Activated naive CD4-positive, alpha-beta T cell treated with anti-CD3 and anti-CD28 coated beads for 36 hours (primary cell): ENCODE measurements at places on chromosomes 1 and 21. TPM values are rescaled to one million over a fixed set of nuclear protein-coding genes. Genes with fewer than 3 reads are reported as not detected.

DNA sequence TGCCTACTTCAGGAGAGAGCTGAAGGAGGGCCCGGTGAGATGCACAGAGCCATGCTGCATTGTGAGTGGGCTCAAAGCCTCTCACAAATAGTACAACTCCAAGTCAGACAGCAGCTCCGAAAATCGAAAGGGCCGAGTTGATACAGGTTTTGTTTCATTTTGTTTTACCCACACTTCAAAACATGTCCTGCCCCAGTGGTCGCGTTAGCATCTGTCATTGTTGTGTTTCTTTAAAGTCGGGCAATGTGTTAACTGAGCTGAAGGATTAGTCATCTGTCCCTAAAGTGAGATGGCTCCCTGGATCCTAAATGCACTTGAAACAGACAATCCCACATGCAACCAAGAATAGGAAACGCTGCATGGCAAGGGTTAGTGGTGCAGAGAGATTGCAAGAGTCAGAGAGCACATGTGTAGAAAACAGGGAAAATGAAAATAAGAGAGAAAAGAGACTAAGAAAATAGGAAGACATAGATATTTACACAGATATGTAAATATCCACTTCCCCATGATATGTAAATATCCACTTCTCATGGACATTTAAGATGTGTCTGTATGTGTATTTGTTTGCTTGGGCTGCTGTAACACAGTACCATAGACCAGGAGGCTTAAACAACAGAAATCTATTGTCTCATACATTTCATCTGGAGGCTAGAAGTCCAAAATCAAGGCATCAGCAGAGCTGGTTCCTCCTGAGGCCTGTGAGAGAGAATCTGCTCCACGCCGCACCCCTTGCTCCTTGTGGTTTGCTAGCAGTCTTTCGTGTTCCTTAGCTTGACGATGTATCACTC lies 131.4 kb upstream of the RAB4A start:
- H3K27me3 ChIP-seq, result no peaks in the 10 kb centered on the region
- H3K4me3 ChIP-seq, result no peak overlapping the region
- peak; percentile 57 for DNase-seq
- H3K36me3 ChIP-seq, result peaks cover 5% of the 10 kb centered on the region
- peaks cover 46% of the 10 kb centered on the region for H3K4me1 ChIP-seq

GRCh38 chr1:175755516-175756070 lies 12.2 kb upstream of the TNR start:
- no peaks in the 10 kb centered on the region for H3K4me1 ChIP-seq
- H3K36me3 ChIP-seq, result no peaks in the 10 kb centered on the region
- no peak overlapping the region for H3K4me3 ChIP-seq
- DNase-seq, result no peak
- H3K27me3 ChIP-seq, result peaks cover 7% of the 10 kb centered on the region

The COL9A2 gene
- total RNA-seq, result 6.2 TPM

DNA sequence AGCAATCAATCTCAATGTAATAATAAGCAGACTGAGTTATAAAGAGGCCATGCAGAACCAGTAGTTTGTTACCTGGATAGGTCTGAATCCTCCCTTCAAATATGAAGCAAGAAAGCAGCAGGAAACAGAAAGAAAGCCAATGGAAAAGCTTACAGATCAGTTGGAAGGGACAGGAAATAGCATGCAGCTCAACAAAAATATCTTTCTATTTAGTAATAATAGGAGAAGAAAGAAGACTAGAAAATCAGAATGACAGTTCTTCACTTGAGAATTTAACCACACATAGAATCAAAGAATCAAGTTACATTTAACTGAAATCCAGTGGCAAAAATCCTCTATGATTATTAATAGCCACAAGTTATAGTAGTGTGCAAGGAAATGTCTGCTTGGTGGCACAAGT lies 194.4 kb downstream of the EIF4G3 start:
- no peaks in the 10 kb centered on the region for H3K27me3 ChIP-seq
- H3K4me3 ChIP-seq, result no peak overlapping the region
- peaks cover 7% of the 10 kb centered on the region for H3K36me3 ChIP-seq
- H3K27ac ChIP-seq, result no peak overlapping the region
- H3K4me1 ChIP-seq, result no peaks in the 10 kb centered on the region

- DNase-seq, result peak; percentile 41
- H3K27me3 ChIP-seq, result peaks cover 6% of the 10 kb centered on the region
- H3K36me3 ChIP-seq, result no peaks in the 10 kb centered on the region
- no peak overlapping the region for H3K4me3 ChIP-seq
These were observed 14.4 kb downstream of the FRRS1 start for GRCh38 chr1:99751877-99752504.

- peaks cover 16% of the 10 kb centered on the region for H3K4me1 ChIP-seq
- H3K4me3 ChIP-seq, result no peak overlapping the region
- H3K36me3 ChIP-seq, result no peaks in the 10 kb centered on the region
- DNase-seq, result peak; percentile 28
- peaks cover 7% of the 10 kb centered on the region for H3K27me3 ChIP-seq
These were observed 13.7 kb downstream of the RHEX start for GRCh38 chr1:206066479-206067171.

DNA sequence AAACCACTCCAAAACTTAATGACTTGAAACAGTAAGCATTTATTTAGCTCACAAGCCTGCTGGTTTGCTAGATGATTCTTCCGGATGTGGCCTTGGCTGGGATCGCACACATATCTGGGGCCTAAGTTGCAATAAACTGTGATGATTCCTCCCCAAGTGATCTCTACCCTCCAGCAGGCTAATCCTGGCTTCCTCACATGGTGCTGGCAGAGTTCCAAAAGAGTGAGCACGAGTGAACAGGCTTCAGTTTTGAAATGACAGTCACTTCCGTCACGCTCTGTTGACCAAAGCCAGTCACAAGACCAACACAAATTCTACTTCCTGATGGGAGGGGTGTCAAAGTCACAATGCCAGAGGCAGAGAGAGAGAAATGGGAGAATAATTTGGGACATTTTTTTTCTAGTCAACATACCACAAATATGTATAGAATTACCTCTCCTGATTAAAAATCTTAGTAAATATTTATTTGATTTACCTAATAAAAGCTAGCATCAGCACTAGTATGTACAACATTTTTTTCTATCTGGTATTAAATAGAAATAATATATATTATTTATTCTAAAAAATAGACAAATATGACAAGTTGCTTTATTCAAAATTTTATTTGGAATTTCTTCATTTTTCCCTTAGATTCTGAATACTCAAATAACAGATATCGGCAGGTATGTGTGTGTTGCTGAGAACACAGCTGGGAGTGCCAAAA lies 292.7 kb downstream of the TPR start:
- H3K36me3 ChIP-seq, result no peaks in the 10 kb centered on the region
- no peaks in the 10 kb centered on the region for H3K4me1 ChIP-seq
- H3K27ac ChIP-seq, result no peak overlapping the region
- peak; percentile 28 for DNase-seq

The GBP3 gene
- 1.8 TPM for total RNA-seq

- H3K27me3 ChIP-seq, result no peaks in the 10 kb centered on the region
- DNase-seq, result no peak
- peak overlapping the region; percentile 83 for H3K27ac ChIP-seq
These were observed 1.5 kb downstream of the GALNT2 start for GRCh38 chr1:230068621-230068873.

The SPRR2A gene
- total RNA-seq, result not detected

- H3K27me3 ChIP-seq, result no peaks in the 10 kb centered on the region
- H3K4me3 ChIP-seq, result no peak overlapping the region
- no peak overlapping the region for H3K27ac ChIP-seq
- no peak for DNase-seq
These were observed 151.3 kb upstream of the COL6A1 start for GRCh38 chr21:45830221-45830640.

- H3K27ac ChIP-seq, result peak overlapping the region; percentile 98
- no peak for DNase-seq
- no peaks in the 10 kb centered on the region for H3K27me3 ChIP-seq
- peak overlapping the region; percentile 99 for H3K4me3 ChIP-seq
- peaks cover 63% of the 10 kb centered on the region for H3K36me3 ChIP-seq
- peaks cover 60% of the 10 kb centered on the region for H3K4me1 ChIP-seq
These were observed 825 bp upstream of the DPH5 start for GRCh38 chr1:101026430-101026788.
